ENCODE measurements at places on chromosomes 6 and 20.
A peak's percentile ranks its signal among the peaks of the same experiment; 100 is the strongest.

DNA sequence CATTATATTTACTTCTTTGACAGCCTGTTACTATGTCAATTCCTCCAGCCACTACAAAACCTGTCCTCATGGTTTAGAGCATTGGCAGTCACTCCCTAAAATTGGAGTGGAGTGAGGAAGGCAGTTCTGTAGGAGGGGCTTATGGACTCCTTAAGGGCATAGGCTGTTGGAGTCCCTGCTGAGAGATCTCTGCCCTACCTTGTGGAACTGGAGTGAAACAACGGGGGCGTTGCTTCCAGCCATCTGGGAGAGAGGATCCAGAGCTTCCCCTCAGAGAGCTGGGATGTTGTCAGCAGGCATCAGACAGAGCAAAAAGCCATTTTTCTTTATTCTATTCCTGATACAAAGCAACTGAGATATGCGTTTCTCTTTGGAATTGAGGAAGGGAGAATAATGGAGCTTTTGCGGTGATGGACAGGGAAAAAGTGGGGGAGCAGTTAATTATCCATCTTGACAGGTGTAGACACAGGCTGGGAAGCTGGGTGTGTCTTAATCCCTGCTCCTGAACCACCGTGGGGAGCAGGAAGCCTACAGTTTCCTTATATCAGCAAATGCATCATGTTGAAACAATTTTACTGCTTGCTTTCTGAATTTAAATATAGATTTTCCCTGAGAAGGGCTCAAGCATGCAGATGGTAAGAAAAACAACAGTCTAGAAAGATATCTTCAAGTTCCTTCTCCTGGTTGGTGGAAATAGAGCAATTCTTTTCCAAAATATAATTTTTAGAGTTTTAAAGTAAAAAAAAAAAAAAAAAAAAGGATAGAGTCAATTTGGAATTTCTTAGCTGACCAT is 402.5 kb downstream of the PLCB1 start:
- no peak for DNase-seq

DNA sequence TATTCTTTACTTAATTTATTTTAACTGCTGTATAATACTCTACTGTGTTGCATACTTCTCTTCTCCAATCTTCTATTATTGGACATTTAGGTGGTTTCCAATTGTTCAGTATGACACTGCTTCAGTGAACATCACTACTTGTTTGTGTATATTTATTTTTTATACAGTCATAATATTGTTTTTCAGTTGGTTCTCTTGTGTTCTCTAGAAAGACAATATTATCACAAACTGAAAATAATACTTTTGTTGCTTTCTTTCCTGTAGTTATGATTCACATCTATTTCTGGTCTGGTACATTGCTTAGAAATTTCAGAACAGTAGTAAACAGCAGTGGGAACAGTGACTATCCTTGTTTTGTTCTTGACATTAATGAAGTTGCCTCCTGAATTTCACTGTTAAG is 62.8 kb upstream of the GTSF1L start:
- no peak for DNase-seq

GRCh38 chr6:133705066-133705465 is 183.8 kb upstream of the TCF21 start:
- peak; percentile 18 for DNase-seq

DNA sequence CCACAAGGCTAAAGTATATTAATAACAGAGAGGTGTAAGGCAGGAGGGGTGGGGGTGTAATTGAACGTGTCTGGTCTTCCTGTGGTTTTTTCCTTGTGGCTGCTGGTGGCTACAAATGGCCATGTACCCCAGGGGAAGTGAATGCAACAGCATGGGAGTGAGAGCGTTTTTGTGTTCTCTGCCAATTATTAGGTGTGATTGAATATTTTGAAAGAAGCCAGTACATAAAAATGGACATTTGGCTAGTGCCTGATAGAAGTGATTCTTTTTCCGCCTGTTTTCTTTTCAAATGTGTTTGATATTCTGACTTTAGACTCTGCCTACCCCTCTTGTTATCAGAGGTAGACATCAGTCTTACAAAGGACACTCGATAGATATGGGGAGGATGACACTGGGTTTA is 141.3 kb downstream of the PRL start:
- no peak for DNase-seq

- DNase-seq: peak; percentile 59
Measured at GRCh38 chr6:85126485-85127167, 323.3 kb upstream of the NT5E start.

- no peak for DNase-seq
Measured at GRCh38 chr20:38945012-38945411, 17.1 kb upstream of the DHX35 start.
